ENCODE measurements at places on chromosomes 2 and 18.

- DNase-seq: no peak
These were observed 1153.3 kb upstream of the TMEFF2 start for GRCh38 chr2:193348055-193348454.

- no peak for DNase-seq
These were observed 724 bp downstream of the FTCDNL1 start for GRCh38 chr2:199850218-199850717.

GRCh38 chr2:79827881-79828280 lies 315.0 kb downstream of the CTNNA2 start:
- no peak for DNase-seq

GRCh38 chr18:59873641-59874040 lies 26.2 kb upstream of the PMAIP1 start:
- DNase-seq: no peak

DNA sequence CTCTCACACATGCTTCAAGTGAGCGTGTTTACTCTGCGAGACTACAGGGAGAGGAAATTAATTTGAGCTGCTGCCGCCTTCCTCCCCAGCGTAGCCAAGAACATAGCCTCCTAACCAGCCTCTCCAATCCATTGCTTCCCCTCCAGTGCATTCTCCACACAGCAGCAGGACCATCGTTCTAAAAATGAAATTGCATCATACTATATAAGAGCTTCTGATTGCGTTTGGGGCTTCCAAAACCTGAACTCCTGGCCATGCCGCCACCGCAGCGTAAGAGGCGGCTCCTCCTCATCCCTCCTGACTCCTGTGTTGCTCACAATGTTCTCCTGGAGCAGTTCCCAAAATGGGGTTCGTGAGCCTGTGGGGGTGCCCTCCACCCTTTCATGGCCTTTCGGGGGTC lies 142.1 kb downstream of the MYT1L start:
- no peak for DNase-seq

DNA sequence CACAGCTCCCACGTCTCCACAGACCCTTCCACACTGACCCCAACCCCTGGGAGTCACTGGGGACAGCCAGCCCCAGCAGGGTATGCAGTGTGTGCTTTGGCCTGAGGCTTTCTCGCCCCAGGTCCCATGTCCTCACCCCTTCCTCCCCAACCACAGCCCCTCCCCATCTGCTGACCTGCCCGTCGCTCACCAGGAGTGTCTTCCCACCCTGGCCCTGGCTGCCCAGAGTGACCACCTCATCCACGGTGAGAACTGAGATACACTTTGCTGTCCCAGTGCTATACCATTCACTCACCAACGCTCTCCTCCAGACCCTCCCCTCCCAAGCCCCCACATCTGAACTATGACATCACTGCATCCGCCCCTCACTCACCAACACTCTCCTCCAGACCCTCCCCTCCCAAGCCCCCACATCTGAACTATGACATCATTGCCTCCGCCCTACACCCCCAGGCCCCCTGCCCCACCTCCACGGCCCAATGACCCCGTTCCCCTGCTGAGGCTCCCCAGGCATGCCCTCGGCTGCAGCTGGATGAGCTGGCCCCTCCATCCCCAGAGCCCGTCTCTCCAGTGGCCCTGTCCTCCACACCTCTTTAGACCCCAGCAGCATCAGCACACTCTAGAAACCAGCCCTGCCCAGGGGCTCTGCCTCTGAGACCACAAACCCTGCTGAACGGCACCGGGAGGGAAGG lies 55.2 kb downstream of the ANKMY1 start:
- no peak for DNase-seq

DNA sequence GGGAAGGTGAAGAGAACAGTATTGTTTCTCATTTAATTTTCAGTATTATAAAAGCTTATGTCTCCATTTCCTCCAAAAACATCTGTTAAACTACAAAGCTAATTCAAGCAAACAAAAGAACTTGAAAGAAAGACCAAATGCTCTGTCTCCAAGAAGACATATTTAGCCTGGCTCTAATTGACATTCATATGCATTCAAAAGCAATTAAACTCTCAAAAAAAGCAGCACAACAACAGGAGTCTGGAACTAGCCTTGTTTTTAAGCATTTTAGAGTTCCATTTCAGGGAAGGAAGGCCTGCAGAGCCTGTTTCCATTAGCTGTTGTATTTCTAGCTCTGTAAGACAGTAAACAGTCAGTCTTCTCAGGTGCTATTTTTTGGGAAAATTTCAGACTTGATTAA lies 447.9 kb downstream of the TDRD15 start:
- DNase-seq: no peak

DNA sequence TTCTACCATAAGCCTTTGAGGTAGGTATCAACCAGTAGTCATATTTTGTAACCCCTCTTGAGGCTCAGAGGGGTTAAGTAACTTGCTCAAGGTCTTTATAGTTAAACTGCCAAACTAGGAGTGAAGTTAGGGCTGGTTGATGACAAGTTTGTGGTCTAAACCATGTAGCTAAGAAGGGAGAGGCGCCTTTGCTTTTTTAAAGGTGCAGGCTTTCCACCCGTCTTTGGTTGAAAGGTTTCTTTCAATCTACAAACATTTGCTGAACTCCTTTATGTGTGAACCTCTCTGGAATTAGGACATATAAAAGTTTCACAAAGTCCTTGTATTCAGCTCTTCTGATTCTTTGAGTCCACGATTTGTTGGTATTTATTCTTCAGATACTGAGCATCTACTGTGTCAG lies 2.4 kb upstream of the MTA3 start:
- no peak for DNase-seq

DNA sequence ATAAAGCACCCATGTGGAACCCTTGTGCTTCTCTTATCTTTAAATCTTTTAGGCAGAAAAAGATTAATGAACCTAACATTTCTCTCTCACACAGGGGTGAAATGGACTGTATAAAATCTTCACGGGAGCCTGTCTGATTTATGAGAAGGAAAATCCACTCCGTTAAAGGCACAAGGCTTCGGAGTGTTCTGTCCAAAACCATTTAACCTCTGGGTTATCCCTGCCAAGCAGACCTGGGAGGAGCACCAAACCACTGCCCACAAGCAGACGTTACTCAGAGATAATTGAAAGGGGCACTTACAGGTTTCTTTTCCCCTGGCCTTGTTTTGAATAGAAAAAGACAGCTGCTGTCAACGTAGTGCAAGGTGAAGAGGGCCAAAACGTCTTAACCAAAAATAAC lies 184.4 kb upstream of the DOK6 start:
- no peak for DNase-seq

DNA sequence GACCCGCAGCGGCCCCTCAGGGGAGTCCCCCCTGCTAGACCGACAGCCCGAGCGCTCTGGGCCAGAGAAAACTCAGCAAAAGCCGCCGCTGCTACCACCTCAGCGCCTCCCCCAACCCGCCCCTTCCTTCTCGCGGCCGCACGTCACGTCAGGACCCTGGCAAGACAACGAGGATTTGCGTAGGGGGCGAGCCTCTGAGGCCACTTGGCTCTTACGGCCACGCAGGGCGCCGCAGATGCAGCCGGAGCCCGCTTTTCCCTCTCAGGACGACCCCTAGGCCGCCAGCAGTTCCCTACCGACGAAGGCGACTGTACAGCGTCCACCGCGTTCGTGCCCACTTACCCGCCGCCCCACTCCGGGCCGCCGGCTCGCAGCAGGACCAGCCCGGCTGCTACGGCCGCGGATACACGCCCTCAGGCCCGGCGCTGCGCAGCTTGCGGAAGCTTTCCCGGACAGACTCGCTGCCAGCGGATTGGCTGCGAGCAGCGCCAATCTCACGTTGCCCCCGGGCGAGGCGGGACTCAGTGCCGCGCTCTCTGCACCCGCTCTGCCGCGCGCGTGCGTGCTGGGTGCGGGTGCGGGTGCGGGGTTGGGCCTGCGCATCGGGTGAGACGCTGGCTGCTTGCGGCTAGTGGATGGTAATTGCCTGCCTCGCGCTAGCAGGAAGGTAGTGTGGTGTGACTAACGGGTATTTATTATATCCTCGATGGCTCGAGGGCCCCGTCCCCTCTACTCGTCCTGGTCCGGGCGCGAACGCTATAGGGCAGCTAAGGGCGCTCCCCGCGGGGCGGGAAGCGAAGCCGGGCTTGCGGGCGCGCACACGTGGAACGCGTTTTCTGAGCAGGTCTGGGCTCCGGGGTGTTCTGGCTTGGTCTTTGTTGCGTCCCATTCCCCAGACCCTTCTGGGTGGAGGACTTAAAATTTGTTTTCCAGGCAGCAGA lies at the start of the genes ORMDL1 and PMS1:
ORMDL1 (minus strand) TSS at position 413 of the 941 bp plus-strand sequence. CDS start 1,744 bp downstream, outside the sequence.
PMS1 (plus strand) TSS at position 524 of the 941 bp plus-strand sequence. CDS start 7,360 bp downstream, outside the sequence.
- DNase-seq: peak; percentile 98

DNA sequence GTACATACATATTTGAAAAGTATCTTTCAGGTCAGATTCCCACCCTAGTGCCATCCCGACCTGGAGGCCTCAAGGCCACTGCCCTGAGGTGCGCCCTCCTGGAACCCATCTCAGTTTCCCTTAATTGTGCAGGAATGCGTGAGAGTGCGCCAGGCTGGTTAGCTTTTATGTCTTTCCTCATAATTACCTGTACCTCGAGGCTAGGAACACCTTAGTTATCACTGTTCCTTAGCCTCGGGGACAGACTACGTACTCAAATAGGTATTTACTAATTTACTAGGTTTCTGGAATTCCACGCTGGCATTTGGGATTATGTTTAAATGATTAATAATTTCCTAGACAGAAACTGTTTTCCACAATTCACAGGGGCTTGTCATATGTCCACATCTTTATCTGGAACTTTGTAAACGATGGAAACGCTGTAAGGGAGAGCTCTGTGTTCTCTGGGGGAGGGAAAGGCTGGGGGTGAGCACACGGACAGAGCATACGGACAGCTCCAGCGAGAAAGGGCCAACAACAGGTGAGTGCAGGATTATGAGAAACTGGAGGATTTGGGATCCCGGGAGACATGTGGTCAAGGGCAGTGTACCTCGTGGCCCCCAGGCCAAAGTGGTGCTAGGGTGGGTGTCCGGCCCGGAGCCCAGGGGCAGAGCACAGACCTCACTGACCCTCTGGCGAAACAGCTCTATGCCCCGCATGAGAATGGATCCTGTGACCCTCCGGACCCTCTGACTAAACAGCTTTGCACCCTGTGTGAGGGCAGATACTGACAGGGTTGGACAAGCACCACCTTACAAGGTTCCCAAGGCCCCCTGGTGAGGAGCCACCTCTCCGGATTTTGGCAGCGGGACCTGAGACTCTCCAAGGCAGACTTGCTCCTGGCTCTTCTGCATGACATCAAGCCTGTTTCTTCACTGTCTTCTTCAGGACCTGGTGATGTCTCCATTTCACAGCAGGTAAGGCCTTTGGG lies 102.0 kb upstream of the PXDN start:
- no peak for DNase-seq

DNA sequence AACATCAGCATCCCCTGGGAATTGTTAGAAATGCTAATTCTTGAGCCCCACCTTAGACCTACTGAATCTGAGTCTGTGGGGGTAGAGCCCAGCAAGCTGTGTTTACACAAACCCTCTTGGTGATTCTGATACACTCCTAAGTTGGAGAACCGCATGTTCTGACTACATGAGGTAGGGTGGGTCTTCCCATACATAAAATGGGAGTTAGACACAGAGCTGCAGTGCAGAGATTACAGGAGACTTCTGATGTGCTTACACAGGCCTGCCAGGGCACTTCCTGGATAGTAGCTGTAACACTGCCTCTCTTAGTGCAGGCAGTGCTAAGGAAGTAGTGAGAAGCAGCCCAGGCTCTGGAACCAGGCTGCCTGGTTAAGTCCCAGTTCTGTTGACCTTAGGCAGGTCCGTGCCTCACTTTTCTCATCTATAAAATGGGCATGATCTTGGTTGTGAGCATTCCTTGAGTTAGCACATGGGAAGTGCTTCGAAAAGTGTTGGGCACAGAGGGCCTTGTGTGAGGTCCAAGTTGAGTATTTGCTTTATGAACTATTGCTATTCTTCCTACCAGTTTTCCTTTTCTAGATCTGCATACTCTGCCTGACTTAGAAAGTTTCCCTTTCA lies 67.3 kb downstream of the GLI2 start:
- no peak for DNase-seq

DNA sequence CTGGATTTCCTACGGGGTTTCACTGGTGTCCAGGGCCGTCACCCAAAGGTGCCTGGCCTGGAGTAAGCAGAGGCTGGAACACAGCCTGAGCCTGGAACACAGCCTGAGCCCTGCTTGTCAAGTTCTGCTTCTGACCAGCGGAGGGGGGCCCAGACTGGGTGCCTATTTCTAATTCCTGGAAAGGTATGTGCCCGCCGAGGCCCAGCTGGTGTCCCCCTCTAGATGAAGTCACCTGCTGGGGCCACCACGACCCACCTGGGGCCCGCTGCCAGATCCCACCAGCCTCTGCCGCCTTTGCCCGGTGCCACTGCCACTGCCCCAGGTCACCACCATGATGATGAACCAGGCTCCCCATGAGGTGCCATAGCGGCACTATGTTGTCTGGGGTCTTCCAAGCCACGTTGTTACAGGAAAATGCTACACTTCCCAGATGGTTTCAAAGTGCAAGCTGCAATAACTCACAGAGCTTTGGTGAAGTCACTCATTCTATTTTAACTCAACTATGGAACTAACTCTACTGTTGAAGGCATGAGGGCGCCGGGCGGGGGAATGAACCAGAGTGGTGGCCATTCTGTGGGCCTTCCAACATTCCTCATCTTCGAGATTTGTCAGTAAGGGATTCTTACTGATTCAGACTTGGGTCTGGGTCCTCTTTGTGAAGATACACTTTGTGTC lies 40.9 kb upstream of the LAPTM4A start:
- DNase-seq: no peak

GRCh38 chr2:134412639-134412999 lies 158.7 kb downstream of the MGAT5 start:
- no peak for DNase-seq

GRCh38 chr18:58953627-58954026 lies 89.0 kb downstream of the ZNF532 start:
- no peak for DNase-seq

DNA sequence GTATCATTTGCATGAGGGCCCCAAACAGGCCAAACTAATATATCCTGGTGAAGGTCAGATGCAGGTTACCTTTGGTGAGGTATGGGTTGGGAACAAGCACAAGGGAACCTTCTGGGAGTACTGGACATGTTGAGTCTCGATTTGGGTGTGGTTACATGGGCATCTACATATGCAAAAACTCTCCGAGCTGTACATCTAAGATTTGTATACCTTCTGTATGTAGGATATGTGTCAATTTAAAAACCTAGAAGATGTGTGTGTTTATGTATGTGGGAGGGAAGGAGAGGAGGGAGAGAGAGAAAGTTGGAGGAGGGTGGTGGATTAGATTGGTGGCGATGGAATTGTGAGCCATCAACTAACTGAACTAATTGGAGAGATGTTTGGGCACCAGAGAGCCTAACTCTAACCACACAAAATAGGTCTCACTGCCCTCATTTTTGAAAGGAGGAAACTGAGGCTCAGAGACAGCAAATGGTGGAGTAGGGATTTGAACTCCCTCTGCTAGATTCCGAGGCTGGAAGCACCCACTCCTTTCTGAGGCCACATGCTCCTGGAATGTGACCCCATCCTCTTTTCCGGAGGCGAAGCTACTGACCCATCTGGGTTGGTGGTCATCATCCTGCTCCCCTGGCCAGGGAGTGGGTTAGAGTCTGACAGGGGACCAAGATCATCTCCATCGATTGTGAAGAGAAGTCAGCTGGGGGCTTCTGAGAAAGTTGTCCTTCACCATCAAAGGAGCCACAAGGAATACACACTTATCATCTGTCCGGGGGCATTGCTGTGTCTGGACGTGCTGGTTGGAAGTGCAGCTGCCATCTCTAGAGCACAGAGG lies 107.3 kb upstream of the MYCN start:
- DNase-seq: no peak

GRCh38 chr2:3641181-3641580 lies 16.8 kb upstream of the ALLC start:
- no peak for DNase-seq

GRCh38 chr2:220377482-220378155 lies 750.2 kb downstream of the SLC4A3 start:
- DNase-seq: no peak
